ENCODE measurements at places on chromosomes 5 and 9.

GRCh38 chr5:60701321-60701968 is 1.5 kb upstream of the DEPDC1B start:
- DNase-seq, result peak; percentile 89

GRCh38 chr5:74336297-74336696 is 304.2 kb downstream of the ENC1 start:
- no peak for DNase-seq

- DNase-seq, result peak; percentile 91
These were observed 82.8 kb downstream of the DCP2 start for GRCh38 chr5:113059232-113060040.

- DNase-seq, result no peak
These were observed 302.5 kb downstream of the SH3GL2 start for GRCh38 chr9:17881371-17881770.

DNA sequence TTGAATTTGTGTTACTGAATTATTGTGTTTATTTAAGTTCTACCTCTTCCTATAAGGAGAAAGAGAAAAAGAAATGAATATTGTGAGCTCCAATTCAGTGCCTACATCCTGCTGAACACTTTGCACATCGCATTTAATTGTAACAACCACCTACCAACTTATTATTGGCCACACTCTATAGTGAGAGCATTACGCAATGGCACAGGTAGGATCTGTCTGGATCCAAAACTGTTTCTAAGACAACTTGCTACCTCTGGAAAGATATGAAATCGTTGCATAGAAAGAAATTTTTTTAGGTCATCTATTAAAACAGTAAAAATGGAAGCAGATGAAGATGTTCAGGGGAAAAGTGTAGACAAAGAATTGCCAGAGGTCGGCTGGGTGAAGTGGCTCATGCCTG is 227.2 kb upstream of the SNX2 start:
- DNase-seq, result no peak

- DNase-seq, result no peak
These were observed 2.0 kb upstream of the URM1 start for GRCh38 chr9:128369024-128369706.

GRCh38 chr5:109936996-109937395 is 247.3 kb downstream of the MAN2A1 start:
- DNase-seq, result no peak

DNA sequence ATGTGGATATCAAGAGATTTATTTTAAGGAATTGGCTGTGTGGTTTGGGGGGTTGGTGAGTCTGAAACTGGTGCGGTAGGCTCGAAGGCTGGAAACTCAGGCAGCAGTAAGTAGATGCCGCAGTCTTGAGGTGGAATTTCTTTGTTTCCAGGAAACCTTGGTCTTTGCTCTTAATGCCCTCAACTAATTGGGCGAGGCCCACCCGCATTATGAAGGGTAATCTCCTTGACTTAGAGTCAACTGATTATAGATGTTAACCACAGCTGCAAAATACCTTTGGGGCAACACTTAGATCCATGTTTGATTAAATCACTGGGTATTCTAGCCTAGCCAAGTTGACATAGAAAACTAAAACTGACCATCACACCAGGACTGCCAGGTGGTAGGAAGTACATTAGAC is 83.8 kb downstream of the ANKRD33B start:
- DNase-seq, result no peak

- DNase-seq, result peak; percentile 82
These were observed 639.4 kb downstream of the SEMA5A start for GRCh38 chr5:8906303-8906967.

GRCh38 chr5:118220556-118221195 is 767.7 kb downstream of the DTWD2 start:
- DNase-seq, result no peak

DNA sequence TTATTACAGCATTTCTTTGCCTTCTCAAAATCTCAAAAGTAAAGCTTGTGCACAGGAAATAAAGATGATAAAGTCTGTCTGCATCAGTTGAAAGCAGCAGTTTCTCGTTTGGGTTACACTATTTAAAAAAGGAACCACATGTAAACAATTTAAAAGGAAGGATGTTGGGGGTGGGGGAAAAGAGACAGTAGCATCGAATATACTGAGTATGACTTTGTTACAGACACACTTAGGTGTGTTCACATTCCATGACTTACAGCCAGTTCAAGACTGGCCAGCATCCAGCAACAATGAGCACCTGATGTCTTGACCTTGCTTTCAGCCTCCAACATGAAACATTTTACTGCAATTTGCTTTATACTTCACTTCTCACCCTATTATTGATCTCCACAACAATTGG is 8.7 kb downstream of the GAPT start:
- no peak for DNase-seq

GRCh38 chr9:29212397-29213387 is 1639.4 kb upstream of the C9orf72 start:
- peak; percentile 35 for DNase-seq

DNA sequence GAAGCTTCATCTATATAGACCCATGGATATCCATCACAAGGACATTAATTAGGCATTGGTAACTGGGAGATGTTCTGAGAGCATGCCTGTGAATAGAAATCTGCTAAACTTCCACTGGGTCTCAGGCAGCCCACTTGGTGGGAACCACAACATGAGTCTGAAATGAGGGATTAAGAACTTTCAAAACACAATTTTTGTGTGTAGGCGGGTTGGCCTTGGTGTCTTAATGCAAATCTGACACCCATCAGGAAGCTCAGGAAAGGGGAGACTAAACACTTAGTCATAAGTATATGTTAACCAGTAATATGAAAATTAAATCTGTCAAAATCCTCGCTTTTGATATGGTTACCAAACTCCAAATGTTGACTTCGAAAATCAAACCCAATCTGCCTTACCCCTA is 113.2 kb downstream of the FANCC start:
- DNase-seq, result no peak

GRCh38 chr5:20537911-20538703 is 550.1 kb upstream of the CDH18 start:
- DNase-seq, result no peak

DNA sequence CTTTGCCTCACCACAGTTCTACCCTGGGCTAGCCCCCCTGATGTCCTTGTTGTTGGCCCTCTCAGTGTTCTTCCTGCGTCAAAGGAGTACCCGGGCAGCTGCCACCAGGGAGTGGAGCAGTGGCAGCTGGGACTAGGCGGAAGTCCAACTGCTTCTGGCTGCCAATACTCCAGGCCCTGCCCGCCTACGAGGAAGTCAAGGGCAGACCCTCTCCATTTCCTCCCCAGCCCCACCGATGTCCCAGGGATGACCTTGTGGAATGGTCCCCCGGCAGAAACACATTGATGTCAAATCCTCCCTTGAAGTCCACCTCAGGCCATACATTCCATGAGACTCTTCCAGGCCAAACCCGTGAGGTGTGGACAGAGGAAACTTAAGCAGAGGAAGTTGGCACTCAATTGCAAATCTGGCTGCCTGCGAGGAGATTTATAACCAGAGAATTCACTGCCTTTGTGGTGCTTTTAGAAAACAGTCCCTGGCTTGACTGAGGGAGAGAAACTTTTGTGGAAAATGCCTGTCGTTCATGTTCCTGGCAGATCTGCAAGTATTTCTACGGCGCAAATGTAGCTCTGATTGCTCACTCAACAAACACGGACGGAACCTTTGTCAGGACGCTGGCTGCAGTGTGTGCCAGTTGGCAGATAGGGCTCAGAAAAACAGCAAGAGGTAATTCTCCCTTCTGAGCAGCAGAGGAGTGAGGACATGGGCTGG is 339.7 kb downstream of the RAB3C start:
- DNase-seq, result no peak

DNA sequence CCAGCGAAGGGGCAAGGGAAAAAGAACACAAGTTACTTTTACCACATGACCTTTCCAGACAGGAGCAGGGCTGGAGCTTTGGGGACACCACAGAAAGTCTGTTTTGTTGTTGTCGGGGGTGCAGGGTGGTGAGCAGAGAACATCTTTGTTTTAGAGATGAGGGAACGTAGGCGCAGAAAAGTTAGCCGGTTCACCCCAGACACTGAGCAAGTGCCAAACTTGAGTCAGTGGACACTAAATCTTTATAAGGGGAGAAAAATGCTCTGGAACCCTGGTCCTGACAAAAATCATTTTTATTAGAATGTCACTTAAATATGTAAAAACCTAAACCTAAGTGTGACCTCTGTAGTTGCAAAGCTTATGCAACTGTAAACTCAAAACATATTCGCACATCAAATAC is 126.4 kb upstream of the GAS1 start:
- no peak for DNase-seq

GRCh38 chr9:106576232-106576760 is 286.7 kb upstream of the ZNF462 start:
- DNase-seq, result no peak

GRCh38 chr9:101923451-101923850 is 185.0 kb upstream of the GRIN3A start:
- DNase-seq, result no peak

- no peak for DNase-seq
These were observed 61.6 kb downstream of the NSG2 start for GRCh38 chr5:174106997-174107655.

DNA sequence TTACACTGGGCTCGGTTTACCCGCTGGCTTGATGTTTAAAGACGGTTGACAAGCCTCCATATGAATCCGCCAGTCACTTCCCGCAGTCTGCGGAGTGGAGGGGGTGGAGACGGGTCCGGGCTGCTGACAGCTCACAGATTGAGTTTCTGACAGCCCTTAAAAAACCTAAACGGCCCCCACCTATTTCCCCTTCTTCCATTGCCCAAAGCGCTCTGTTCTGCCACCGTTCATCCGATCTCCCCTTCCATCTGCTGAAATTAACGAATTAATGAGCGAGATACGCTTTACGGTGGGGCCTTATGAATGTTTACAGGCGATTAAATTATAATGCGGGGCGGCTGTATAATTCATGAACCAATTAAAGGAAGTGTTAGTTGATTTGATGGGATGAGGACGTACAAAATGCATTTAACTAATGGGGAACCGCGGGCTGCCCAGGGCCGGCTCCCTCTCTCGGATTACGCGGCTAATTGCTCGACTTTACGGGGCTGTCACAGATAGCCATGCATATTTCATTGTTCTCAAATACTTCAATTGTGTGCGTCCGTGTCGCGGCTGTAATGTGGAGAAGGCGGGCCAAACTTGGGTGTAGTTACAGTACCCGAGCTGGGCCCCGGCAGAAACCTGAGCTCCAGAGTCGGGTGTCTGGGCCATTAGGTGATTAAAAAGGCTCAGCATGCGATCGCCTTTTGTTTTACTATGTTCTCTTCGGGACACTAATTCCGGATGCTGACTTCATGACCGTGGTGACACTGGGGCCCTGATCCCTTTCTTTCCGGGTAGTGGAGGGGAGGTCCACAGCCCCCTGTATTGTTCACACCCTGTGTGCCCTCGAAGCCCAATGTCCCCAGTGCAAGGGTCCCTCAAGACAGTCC is 74.9 kb downstream of the GTF3C4 start:
- DNase-seq, result no peak

GRCh38 chr9:87711857-87712800 is 13.8 kb upstream of the CTSL start:
- peak; percentile 90 for DNase-seq

- no peak for DNase-seq
These were observed 80.2 kb downstream of the NTNG2 start for GRCh38 chr9:132241840-132242620.

DNA sequence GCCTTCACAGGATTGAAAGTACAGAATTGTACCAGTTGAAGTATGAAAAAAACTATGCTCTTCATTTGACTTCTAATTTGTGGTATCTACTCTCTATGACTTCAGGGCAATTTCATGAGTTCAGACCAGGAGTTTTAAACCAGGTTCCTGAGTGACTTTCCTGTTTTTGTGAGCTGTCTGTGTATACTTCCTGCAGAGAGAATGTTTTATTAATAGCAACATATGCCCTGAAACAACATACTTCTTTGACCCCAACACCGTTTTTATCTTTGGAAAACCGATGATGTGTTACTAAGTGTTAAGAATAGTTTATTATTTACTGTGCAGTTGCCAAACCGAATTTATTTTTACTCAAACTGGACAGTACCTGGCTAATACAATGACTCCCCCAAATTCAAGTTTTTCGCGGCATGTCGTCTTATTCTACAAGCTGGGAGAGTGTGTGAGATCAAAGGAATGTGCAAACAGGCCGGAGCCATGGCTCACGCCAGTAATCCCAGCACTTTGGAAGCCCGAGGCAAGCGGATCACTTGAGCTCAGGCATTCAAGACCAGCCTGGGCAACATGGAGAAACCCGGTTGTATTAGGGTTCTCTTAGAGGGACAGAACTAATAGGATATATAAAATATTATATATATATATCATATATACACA is 58.7 kb upstream of the ERBIN start:
- peak; percentile 65 for DNase-seq

- DNase-seq, result peak; percentile 43
These were observed 2.0 kb downstream of the NIPBL start for GRCh38 chr5:36878392-36879082.

GRCh38 chr5:141694479-141694878 is 12.4 kb upstream of the ARAP3 start:
- no peak for DNase-seq

DNA sequence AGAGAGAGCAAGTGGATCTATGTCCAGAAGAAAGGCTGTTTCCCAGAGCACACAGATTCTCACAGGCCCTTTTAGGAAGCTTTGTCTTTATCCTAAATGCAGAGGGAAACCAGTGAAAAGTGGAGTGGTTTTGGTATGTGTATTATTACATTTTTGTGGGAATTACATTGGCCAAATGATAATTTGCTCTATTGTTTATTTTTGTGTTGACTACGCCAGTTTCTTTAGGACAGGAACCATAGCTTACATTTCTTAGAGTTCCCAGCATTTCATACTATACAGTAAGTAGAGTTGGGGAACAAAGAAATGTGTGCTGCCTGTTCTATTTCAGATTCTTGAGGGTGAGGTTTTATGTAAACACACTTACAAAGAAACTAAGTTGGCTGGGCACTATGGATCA is 29.4 kb upstream of the SPATA31D4 start:
- DNase-seq, result no peak

DNA sequence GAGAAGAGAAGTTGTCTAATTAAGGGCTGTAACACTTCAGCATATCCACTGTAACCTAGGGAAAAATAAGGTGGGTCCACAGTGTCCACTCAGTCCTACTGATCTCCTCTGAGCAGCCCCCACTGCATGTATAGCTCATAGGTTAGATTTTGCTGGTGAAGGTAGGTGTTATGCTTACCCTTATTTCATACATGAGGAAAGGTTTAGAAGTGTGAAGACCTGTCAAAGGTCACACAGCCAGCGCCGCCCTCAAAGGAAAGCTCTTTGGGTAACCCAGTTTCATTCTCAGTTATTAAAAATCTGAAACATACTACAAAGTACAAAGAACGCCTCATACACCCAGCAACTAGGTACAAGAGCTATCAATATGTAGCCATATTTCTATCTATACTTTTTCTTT is 87.2 kb downstream of the TLE4 start:
- no peak for DNase-seq

DNA sequence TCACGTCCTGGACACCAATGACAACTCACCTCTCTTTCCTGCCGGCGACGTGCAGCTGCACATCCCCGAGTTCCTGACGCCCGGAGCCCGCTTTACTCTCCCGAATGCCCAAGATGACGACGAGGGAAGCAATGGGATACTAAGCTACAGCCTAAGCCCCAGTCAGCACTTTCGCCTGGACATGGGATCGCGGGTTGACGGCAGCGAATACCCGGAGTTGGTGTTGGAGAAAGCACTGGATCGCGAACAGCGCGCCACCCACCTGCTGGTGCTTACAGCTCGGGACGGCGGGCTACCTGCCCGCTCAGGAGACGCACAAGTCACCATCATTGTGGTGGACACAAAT is 1.1 kb downstream of the PCDHAC1 start:
- no peak for DNase-seq

- DNase-seq, result no peak
These were observed 503 bp downstream of the SEMA4D start for GRCh38 chr9:89497257-89497963.
